ENCODE measurements at places on chromosomes 4 and X.

DNA sequence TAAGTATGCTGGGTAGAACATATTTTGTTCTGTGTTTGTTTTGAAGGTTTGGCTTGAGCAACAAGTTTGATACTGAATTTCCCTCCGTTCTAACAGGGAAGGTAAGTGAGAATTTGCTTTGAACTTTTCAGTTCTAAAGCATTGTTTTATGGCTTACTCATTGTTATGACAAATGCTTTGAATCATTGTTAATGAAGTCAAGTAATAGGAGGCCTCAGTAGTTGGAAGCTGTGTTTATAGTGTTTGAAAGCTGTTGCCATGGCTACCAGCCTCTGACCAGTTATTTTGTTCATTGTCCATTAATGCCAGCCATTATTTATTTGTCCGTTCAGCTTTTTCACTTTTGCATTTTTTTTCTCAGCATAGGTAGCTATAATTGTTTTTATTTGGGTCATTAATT lies 14.4 kb downstream of the CHIC1 start:
- DNase-seq = peak; percentile 6

- DNase-seq = no peak
These were observed 195.9 kb downstream of the OR13H1 start for GRCh38 chrX:131739823-131740222.

DNA sequence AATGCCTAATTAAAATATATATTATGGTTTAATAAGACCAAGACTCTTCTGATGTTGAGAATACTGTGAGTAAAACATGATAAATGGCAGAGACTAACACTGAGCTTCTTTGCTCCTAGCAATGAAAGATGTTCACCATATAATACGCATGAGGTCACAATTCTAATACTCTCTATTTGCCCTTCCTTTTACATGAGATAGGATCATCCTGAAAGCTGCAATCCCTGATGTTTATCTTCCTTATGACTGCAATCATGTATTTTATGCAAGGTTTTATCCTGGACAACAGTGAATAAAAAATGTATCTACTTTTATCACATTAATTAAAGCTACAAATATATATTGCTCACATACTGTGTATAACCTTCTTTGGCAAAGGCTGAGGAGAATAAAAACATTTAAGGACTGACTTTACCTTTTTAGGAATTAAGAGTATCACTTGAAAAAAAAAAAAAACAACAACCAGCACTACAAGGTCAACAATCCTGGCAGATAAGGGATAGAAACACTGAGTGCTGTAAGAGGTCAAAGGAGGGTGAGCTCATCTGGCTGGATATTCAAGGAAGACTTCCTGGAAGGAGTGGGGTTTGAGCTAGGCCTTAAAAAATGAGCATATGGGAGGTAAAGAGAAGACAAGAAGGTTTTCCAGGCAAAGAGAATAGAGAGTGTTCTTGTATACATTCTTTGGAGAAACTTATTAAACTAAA lies 99.9 kb downstream of the AREG start:
- DNase-seq = no peak

- DNase-seq = no peak
These were observed 336.5 kb downstream of the DMD start for GRCh38 chrX:32874839-32875238.

DNA sequence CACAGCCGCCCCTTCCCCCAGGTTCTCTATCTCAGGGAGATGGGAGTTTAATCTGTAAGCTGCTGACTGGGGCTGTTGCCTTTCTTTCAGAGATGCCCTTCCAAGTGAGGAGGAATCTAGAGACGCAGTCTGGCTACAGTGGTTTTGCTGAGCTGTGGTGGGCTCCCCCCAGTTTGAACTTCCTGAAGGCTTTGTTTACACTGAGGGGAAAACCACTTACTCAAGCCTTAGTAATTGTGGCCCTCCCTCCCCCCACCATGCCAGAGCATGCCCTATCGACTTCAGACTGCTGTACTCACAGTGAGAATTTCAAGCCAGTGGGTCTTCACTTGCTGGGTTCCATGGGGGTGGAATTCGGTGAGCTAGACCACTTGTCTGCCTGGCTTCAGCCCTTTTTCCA lies 131.3 kb downstream of the FAAH2 start:
- no peak for DNase-seq

DNA sequence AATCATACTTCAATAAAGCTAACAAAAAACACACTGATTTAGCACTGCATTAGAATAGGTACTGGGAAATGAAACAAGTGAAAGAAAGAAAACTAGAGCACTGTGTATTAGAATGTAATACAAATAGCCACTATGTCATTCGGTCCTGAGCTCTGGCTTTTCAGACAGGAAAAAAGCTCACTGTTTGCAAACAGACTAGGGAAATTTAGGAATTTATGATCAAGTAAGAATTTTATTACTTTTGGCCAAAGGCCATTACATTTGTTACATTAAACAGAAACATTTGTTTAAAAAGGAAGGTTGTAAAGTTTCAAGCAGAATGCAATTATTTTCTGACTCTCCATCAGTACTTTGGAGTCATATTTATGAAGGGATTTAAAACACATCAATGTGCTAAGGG lies 68.7 kb downstream of the KLHL8 start:
- DNase-seq = no peak

GRCh38 chr4:86338989-86339388 lies 20.9 kb downstream of the MAPK10 start:
- DNase-seq = no peak

DNA sequence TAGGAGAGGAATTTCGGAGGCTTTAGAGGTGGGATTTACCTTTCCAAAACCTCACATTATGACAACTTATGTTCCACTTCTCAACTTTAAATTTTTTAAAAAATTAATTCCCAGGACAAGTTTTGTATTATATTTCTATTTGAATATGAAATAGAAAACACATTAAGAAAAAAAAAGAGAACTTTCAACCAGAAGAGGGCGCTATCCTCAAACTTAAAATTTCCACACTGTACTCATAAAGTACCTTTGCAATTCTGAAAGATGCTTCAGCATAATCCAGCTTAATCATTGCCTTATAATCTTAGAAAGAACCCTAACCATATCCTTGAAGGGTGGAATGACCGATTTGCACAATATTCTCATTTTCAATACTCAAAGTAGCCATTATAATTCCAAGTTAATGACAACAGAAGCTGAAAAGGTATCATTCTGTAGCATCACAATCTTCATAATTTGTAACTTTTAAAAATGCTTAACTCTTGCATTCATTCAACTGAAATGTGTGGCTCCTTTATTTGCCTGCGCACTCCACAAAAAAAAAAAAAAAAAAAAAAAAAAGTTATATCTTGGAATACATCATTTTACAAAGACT lies 158.0 kb downstream of the KCNIP4 start:
- DNase-seq = no peak

DNA sequence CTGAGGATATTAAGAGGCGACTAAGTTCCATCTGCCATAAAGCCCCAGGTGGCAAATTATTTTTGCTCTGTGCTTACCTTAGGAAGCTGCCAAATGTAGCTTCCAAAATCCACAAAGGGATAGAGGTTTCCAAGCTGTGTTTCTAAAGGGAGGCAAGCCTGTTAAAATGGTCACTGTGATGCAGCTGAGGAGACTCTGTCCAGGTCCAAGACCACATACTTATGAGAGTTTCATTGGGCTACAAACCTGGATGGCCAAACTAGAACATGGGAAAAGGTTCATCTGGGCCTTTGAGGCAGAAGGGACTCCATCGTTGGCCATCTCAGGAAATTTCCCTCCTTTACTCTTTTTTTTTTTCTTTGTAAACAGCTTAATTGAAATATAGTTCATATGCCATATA lies 306.9 kb upstream of the FGF13 start:
- DNase-seq = no peak

DNA sequence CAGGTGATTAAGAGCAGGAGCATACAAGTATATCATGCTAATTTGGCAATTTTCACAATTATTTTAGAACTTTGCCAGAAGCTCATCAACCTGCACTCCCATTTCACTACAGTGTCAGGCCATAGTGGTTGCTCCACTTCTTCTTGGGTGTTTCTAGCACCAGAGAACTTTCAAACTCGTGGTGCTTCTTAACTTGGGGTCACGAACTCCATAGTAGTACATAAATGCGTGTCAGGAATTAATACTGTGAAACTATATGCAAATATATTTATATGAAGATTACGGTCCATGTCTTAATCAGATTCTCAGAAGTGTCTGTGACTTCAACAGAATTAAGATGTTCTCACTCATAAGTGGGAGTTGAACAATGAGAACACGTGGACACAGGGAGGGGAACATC lies 254.3 kb upstream of the BMP3 start:
- DNase-seq = no peak

- DNase-seq = no peak
These were observed 109.2 kb upstream of the NPY2R start for GRCh38 chr4:155099231-155099630.

- DNase-seq = no peak
These were observed 12.7 kb upstream of the ABLIM2 start for GRCh38 chr4:8171266-8171665.

- DNase-seq = no peak
These were observed 29.7 kb downstream of the IL21 start for GRCh38 chr4:122591196-122591595.

DNA sequence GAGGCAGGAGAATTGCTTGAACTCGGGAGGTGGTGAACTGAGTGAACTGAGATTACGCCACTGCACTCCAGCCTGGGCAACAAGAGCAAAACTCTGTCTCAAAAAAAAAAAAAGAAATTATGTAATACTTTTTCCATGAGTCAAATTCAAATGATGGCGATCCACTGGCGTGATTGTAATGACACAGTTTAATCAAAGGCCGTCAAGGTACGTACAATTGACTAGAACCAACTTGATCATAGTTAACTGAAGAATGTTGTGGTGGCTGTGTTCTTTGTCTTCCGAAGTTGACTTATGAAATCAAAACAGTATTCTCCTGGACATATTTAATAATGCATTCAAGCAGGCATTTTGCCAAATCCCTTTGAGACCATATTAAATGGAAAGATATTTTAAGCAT lies 318.6 kb upstream of the FAT1 start:
- DNase-seq = no peak

DNA sequence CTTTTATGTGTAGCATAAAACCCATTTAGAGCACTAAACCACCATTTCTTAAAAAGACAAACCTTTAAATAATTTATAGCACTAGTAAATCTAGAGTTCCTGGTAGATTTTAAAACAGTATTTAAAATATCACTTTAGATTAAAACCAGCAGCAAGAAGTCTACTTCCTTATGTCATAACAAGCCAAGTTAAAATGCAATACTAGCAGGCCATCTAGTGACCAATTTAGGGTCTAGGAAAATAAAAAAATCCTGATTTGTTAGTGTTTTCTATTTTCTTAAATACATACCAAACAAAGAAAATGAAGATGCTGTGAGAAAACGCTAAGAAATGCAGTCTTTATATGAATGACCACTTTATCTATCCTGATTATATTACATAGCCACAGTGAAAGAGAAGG lies 53.9 kb downstream of the PAPSS1 start:
- no peak for DNase-seq

- no peak for DNase-seq
These were observed 93.9 kb downstream of the CEP44 start for GRCh38 chr4:174377613-174378012.

DNA sequence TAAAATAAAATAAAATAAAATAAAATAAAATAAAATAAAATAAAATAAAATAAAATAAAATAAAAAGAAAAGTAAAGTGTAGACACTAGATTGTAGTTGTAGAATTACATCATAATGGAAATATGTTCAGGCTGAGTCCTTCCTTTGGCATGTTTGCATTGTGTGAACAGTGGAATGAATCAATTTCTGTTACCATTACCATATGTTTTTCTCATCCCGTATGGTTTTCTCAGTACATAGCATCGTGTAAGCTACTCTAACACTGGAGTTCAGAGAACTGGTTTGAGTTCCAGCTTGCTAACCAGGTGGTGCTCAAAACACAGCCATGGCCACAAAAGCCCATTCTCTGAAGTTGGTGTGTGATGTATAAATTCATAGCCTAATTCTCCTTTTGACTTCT lies 45.9 kb downstream of the USP11 start:
- DNase-seq = no peak

- DNase-seq = no peak
These were observed 93.3 kb downstream of the NAA11 start for GRCh38 chr4:79232540-79232939.

- no peak for DNase-seq
These were observed 1417.9 kb downstream of the ADGRL3 start for GRCh38 chr4:62618042-62618441.

Measured in CD4-positive, alpha-beta T cell treated with Interleukin-2 at 100 ng/mL for 4 hours (primary cell).